ENCODE measurements at places on chromosomes 1 and 21.

- no peak for DNase-seq
Measured at GRCh38 chr1:87030740-87031690, 116.6 kb downstream of the HS2ST1 start.

DNA sequence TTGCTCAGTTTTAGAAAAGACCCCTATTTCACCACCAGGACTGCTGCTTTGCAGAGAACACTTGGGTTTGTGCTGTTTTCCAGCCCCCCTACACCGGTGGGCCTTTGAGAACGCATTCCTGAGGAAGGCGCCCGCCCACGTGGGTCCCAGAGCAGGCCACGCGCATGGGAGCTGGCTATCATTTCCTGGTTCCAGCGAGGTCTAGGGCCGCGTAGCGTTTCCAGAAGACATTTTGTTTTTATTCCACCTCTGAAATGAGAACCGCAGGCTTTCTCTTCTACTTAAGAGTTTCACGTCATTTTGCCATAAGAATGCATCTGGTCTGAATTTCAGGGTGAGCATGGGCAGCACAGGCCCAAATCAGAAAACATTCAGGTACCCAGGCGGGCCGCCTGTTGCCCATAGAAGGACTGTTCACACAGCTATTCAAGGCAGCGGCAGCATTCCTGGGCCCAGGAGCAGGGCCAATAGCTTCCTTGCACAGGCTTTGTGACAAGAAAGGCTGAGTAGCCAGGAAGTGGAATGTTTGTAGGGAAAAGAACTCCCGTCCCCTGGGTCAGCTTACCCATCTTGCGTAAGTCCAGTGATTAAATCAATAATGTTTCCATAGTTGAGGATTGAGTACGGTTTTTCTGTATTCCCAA lies 1.4 kb upstream of the KLHL21 start:
- no peak for DNase-seq

GRCh38 chr1:226690460-226690982 lies 48.6 kb downstream of the ITPKB start:
- DNase-seq, result no peak

- DNase-seq, result no peak
Measured at GRCh38 chr1:56258371-56258770, 321.0 kb downstream of the PLPP3 start.

- DNase-seq, result no peak
Measured at GRCh38 chr1:180527101-180527669, 24.8 kb upstream of the ACBD6 start.

- DNase-seq, result no peak
Measured at GRCh38 chr1:56363007-56363770, 216.2 kb downstream of the PLPP3 start.

GRCh38 chr1:243598433-243598832 lies 251.6 kb downstream of the AKT3 start:
- no peak for DNase-seq

GRCh38 chr1:15526021-15526489 lies 593 bp upstream of the DNAJC16 start:
- no peak for DNase-seq

- no peak for DNase-seq
Measured at GRCh38 chr1:99763956-99764355, 2.5 kb downstream of the FRRS1 start.

DNA sequence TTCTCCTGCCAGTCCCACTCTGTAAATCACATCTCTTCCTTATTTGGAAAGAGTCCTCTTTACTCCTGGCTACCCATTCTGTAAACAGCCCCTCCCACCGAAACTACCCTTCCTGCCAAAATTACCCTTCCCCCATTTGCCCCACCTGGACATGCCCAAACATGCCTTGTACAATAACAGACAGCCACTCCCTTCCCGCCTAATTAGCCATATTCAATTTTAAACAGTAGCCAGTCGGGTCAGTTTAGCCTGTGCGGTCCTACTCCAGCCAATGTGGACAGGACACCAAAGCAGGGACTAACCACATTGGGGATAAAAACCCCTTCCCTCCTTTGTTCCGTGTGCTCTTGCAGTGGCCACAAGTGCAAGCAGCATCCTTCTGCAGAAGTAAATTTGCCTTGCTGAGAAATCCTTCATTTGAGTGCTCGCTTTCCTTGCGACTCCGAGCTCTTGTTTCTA lies 56.3 kb upstream of the MAP10 start:
- no peak for DNase-seq

GRCh38 chr1:224182057-224182865 lies 779 bp upstream of the DEGS1 start:
- DNase-seq, result peak; percentile 41

- DNase-seq, result no peak
Measured at GRCh38 chr1:167964646-167965045, 27.8 kb upstream of the MPC2 start.

GRCh38 chr1:150808121-150808520 lies at the start of gene CTSK:
Gene CTSK, minus strand, starts transcription at chr1:150808260. Its CDS starts 1,455 bp downstream, at chr1:150806805.
- no peak for DNase-seq

GRCh38 chr1:201610858-201611257 lies 71.9 kb downstream of the NAV1 start:
- no peak for DNase-seq

DNA sequence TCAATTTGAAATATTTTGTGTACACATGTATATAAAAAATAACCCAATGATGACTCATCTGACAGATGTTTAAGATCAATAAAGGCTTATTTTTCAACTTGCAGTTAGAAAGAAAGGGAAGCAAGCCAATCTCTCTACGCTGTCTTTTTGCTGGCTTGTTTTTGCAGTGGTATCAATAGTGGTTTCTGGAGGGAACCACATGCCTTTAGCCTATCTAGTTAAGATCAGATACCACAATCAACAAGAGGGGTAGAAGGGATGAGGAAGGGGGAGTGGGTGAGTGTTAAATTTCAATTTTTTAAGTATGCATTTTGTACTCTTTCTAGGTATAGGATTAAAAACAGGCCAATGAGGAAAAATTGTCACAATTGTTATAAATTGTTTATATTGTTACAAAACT lies 276.2 kb downstream of the KCNH1 start:
- no peak for DNase-seq

GRCh38 chr1:100006688-100007087 lies 36.9 kb downstream of the SLC35A3 start:
- DNase-seq, result no peak

GRCh38 chr1:193185211-193185610 lies 1.2 kb downstream of the B3GALT2 start:
- no peak for DNase-seq

GRCh38 chr21:33542640-33543504 lies at the start of gene SON:
Gene SON, plus strand, starts transcription at chr21:33543038. Its CDS starts 55 bp downstream, at chr21:33543093.
- peak; percentile 85 for DNase-seq

DNA sequence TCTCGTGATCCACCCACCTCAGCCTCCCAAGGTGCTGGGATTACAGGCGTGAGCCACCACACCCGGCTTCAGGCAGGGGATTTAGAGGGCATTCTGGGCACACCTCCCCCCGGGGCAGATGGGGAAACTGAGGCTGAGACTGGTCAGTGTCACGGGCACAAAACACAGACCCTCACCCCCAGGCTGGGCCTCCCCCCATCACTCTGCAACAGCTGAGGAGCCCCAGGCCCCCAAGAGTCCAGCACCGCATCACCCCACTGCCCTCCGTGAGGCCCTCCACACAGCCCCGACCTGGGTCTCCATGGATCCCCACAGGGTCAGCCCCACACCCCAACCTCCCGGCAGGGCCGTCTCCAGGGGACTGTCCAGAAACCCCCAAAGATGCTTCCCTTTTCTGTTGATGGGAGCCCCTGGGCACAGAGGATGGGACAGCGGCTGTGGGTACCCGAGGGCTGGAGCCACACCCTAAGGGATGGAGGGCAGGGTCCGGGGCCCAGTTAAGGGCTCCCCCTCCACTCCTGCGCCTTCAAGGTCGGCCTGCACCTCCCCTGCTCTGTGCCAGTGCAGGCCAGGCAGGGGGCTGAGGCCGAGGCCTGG lies 11.0 kb downstream of the TNFRSF14 start:
- DNase-seq, result no peak

DNA sequence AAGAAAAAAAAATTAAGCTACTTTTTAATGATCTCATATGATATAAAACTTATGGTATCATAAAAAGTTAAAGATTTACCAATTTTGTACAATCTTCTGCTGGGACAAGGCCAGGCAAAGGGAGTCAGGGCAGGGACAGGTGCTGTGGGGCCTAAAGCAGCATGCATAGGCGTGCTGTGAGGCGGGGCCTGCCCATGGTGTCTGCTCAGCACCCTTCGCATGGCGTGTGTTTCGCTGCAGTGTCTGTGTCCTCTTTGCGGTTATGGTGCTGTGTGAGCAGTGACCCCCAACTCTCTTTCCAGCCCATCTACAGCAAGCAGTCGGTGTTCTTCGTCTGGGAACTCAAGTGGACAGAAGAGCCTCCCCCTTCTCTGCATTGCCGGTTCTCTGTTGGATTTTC lies 13.4 kb upstream of the PWP2 start:
- no peak for DNase-seq

- no peak for DNase-seq
Measured at GRCh38 chr1:220077887-220078286, 11.7 kb downstream of the BPNT1 start.

DNA sequence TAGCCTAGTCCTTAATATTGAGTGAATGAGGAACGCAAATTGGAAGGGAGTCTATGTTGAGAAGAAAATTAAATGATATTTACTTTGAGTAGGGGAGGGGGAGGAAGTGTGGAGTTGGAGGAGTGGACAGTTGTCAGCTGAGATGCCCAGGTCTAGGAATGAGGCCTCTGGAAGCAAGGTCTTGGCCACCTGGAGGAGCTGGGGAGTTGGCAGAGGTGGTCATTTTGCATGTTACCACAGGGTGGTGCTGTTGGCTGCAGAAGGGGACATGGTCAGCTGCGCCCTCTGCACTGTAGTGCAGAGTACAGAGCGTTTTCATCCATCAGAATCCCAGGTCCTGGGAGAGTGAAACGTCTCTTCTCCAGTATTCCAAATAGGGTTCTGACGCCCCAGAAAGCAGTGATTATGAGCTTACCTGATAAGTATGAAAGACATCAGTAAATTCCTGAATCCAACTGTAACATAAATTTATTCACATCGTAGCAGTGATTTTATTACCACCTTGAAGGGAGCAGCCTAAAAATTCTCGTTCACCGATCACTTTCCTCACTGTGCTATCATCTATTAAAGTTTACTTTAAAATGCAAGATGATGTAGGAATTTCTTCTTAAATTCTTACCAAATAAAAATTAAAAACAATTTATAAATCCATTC lies 13.8 kb downstream of the PARK7 start:
- DNase-seq, result peak; percentile 37

DNA sequence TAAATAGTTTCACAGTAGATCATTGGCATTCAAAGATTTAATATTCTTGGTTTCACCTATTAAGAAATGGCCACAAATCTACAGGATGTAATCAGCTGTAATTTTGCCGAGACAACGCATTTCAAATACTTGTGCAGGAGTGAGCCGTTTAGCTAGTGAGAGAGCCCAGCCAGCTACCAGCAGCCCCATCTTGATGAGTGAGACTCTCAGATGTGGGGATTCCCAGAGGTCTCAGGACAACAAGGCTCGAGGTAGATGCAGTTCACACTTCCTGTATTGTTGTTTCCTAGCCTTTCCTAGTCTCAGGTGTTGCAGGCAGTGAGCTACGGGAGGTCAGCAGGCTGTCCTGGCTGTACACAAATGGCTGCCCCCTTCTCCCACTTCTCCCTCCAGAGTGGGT lies 108.6 kb downstream of the PBX1 start:
- DNase-seq, result no peak

DNA sequence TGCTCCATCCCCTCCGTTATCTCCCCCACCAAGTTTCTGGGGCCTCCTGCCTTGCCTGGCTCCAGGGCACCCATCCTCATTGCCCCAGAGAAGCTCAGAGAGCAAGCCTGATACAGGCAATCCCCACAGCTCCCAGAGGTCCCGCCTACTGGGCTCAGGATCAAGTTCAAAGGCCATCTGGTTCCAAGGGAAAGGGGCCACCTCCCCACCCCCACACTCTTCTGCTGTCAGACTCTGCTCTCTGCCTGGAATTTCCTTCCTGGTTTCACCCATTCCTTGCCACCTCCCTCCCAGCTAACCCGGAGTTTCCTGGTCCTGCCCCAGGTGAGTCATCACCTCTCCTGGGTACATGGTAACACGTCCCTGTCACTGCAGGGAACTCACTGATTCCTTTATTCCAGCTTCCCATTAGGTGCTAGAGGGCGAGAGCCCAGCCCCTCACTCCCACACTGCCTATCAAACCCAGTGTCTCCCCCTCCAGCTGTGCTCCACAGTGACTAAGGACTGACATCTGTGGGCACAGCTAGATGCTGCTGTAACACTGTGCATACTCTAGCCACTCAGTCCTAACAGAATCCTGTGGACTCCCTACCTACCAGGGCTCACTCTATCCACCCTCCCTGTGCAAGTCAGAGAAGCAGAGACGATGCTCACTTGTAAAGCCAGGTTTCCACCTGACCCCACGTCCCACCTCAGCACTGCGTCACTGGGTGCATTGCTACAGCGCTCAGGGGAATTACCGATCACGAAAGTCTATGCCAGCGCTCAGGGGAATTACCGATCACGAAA lies 21.8 kb downstream of the RSPH1 start:
- no peak for DNase-seq

- no peak for DNase-seq
Measured at GRCh38 chr1:163195728-163196448, 6.8 kb downstream of the RGS5 start.

DNA sequence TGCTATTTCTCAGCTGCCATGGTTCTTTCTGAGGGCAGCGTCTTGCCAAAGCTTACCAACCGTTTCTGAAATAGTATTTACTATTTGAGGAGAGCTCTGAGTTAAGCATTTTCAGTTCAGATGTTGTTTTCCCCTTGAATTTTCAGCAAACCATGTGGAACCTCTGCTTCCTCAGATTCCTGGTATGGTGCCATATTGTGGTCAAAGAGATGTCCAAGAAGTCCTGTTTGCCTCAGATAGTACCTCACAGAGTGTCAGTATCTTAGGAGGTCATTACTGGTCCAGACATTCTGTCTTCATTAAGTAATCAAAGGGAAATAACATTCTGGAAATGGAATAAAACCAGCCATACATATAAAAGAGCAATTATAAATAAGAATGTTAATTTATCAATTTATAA lies 36.6 kb downstream of the VANGL2 start:
- DNase-seq, result no peak

DNA sequence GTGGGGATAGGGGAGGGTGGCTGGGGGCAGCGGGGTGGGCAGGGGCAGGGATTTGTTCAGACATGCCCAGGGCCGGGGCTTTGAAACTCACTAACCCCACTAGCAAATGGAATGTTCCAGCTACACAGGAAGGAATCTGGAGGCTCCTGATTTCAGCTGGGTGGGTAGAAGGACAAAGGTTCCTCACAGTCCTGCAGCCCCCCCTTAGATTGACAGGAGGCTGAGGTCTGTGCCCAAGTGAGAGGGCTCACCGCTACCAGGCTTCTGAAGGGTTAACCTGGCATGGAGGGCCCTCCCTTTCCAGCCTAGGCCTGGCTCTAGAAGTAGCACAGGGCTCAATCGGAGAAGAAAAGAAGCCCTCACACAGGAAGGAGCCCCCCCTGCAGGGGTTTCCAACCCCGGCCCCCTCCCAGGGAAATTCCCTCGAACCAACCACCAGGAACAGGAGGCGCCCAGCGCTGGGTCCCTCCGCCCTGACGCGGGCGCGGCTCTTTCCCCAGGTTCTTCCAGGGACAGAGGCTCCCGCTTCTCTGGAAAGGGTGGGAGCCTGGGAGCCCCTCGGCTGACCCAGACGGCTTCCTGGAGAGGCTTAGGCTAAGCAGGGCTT lies 3.3 kb downstream of the EPHA2 start:
- no peak for DNase-seq

Measured in GM12892 (cell line).